GM19239 (cell line): ENCODE measurements at places on chromosomes 16 and 17.

DNA sequence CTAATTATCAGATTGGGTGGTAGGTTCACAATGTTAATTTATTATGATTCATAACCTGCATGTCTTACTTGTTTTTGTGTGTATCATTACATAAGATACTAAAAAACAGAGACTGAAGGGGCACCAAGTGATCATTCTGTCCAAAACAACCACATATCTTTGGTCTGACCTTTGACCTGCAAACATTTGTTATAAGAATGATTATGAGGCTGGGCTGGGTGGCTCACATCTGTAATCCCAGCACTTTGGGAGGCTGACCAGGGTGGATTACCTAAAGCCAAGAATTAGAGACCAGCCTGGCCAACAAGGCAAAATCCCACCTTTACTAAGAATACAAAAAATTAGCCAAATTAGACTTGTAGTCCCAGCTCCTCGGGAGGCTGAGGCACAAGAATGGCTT, 116.4 kb downstream of the SPAG9 start:
- no peak for DNase-seq

- no peak for DNase-seq
These were observed 80.8 kb downstream of the CYLD start for GRCh38 chr16:50822671-50823070.

GRCh38 chr16:56910654-56911539, 21.0 kb upstream of the HERPUD1 start:
- DNase-seq: no peak

- peak; percentile 84 for DNase-seq
These were observed at the start of gene RNF157 for GRCh38 chr17:76240461-76241203. Gene RNF157 (minus strand): TSS chr17:76240493. CDS start chr17:76240240, 253 bp downstream.

- no peak for DNase-seq
These were observed at the start of gene GSDMA for GRCh38 chr17:39962642-39963220. Gene GSDMA (plus strand): TSS chr17:39963004. CDS start chr17:39965688, 2,684 bp downstream.

DNA sequence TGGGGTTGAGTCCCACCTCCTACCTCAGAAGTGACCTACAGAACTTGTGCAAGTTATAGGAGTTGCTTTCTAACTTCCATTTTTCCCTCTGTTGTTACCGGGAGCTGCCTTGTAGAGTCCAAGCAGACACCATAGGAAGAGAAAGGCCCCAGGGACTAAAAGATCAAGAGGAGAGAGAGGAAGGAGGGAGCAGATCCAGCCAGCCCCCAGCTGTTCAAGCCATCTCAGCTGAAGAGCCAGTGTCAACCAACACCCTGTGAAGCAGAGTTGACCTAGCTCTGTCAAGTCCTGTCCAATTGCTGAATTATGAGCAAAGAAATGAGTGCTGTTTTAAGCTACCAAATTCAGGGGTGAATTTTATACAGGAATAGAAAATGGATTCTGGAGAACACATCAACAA, 34.9 kb upstream of the CACNG4 start:
- DNase-seq: no peak

DNA sequence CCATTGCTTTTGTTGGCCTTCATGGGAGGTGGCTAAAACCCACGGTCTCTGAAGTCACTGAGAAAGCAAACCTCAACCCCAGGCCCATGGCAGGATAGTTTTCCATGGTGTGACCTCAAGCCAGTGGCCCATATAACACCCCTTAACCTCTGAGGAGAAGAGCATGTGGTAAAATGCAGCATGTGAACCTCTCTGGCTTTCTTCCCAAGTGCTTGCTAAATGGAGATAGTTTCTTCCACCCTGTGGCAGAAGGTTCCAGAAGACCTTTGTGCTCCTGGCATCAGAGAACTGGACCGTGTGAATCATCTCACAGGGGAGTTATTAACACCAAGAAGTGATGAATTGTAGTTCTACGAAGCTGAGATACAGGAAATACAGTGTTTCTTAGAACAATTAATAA, 47.3 kb downstream of the MYOCD start:
- DNase-seq: no peak

- no peak for DNase-seq
These were observed 23.6 kb downstream of the SDR42E1 start for GRCh38 chr16:81987706-81988105.

- no peak for DNase-seq
These were observed 3.5 kb downstream of the KDM6B start for GRCh38 chr17:7837408-7838088.

DNA sequence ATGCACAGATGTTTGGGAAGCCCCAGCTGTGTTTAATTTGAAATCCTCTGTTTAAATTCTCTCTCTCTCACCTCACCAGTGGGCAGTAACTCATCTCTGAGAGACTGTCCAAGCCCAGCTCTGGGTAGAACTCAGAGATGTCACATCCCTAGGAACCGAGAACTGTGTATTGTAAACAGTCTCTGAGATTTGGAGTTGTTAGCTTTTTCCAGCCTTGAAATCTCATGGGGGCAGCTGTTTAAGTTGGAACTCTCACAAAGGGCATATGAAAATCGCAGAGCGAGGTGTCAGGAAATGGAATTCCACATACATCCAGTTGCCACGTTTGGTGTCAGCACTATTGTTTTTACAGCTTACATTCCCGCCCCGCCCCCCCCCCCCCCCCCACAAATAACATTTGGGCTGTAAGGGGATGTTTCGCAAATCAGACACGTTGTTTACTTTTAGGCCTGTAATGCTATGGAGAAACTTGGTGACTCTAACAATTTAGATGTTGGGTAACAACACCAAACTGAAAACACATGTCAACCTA, 34.3 kb downstream of the VPS35L start:
- DNase-seq: no peak

GRCh38 chr17:39166437-39167335, 725 bp upstream of the ARL5C start:
- no peak for DNase-seq

GRCh38 chr16:55571-56136, 2.0 kb downstream of the SNRNP25 start:
- DNase-seq: no peak

DNA sequence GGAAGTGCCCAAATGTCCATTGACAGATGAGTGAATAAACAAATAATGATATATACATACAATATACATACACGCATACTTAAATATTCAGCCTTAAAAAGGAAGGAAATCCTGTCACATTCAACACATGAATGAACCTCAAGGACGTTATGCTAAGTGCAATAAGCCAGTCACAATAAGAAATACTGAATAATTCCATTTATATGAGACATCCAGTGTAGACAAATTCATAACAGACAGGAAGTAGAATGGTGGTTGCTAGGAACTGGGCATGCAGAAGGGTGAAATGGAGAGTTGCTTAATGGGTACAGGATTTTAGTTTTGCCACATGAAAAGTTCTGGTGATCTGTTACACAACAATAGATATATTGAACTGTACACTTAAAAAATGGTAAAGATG, 8.8 kb upstream of the ITGB4 start:
- DNase-seq: no peak

DNA sequence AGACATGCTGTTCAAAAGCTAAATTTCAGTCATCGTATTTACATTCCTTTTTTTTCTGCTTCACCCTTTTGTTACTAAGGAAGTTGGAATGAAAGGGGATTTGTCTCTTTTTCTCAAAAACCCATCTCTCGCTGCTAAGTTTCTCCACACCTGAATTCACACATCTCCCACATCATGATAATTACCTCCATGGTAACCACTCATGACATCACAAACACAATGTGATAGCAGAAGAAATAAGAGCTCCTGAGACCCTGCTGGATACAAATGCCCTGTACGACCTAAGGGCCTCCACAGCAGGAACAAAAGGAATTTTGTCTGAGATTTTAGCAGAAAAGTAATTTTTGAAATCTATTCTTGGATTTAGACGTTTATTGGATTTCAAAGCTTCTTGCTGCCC, 82.6 kb upstream of the GNAO1 start:
- DNase-seq: no peak

GRCh38 chr17:42681976-42682721, at the start of gene CNTNAP1:
Gene CNTNAP1 (plus strand): TSS chr17:42682531. CDS start chr17:42682830, 299 bp downstream.
- DNase-seq: no peak

GRCh38 chr17:68910251-68910705, 44.9 kb downstream of the ABCA8 start:
- DNase-seq: no peak

GRCh38 chr17:77356109-77356689, 215.4 kb downstream of the SEC14L1 start:
- no peak for DNase-seq

- no peak for DNase-seq
These were observed 329.6 kb downstream of the CPPED1 start for GRCh38 chr16:12474047-12474446.

DNA sequence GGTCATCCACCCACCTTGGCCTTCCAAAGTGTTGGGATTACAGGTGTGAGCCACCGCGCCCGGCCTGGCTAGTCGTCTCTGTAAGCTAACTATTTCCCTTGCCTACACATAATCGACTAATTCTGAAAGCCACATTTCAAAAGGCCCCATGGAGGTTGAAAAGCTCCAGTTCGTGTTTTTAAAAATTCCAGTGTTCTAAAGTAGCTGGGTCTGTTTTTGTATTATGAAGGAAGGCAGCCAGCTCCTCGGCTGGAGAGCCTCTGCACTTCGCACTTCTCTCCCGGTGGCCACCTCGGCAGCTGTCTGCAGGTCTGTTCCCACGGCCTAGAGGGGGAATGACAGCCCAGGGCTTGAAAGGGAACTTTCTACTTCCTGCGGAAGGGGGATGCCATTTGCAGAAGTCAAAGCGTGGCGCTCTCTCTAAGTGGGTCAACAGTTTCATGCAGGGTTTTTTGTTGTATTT, 16.9 kb downstream of the HASPIN start:
- no peak for DNase-seq

DNA sequence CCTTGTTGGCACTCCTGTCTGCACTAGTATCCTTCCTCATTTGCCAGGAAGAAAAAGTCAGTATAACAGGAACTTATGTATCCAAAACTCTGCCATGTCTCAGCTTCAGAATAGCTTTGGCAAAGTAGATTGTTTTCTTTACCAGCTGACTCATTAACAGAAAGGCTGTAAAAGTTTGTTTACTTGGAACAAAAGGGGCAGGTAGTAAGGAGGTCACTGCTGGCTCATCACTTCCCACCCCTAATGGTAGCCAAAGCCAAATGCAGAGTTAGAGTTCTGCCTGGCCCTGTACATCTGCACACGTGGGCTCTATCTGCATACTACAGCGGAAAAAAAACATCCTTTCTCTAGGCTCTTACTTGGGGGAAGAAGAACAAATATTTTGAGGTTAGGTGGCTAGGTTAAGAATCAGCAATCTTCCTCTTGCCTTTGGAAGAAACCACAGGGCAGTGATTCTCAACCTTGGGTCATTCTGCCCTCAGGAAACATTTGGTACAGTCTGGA, 90.9 kb upstream of the BCAR1 start:
- DNase-seq: no peak

- no peak for DNase-seq
These were observed 8.1 kb downstream of the CD300LG start for GRCh38 chr17:43855061-43855460.

DNA sequence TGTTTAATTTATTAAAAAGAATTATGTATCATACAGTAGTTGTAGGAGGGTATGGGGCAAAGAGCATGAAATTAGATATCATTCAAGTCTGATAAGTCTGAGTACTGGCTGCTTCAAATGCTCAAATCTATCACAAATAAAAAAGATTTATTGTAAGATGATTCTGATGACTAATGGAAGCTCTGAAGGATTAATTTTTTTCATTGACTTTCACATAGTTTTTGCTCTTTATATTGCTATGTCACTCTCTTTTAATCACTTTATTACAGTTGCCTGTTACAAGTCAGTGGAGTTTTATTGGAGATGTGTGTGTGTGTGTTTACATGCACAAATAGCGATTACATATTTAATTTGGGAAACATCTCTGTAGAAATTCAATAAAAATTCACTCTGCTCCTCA, 15.0 kb downstream of the MAP2K4 start:
- no peak for DNase-seq

DNA sequence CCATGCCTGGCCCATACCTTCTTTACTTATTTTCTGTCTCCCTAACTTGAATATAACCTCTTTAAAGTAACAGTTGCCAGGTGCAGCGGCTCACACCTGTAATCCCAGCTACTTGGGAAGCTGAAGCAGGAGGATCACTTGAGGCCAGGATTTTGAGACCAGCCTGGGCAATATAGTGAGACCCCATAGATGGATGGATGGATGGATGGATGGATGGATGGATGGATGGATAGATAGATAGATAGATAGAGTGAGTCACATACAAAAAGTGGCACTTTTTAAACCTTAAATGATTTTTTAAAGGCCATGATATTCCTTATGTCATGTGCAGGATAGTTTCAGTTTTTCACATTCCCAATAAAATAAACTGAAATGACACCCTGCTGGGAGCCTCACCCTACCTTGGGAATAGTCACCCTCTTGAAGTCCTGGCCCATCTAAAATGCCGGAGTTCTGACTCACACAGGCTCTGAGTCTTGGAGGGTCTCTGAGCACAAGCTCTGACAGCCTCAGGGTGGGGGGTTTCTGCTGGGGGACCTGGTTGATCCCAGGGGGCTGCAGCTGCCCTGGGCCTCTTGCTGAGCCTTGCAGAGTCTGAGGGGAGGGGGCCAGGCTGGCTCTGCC, 26.2 kb downstream of the CPNE2 start:
- DNase-seq: no peak

GRCh38 chr16:57318240-57318970, 33.9 kb upstream of the PLLP start:
- DNase-seq: no peak

DNA sequence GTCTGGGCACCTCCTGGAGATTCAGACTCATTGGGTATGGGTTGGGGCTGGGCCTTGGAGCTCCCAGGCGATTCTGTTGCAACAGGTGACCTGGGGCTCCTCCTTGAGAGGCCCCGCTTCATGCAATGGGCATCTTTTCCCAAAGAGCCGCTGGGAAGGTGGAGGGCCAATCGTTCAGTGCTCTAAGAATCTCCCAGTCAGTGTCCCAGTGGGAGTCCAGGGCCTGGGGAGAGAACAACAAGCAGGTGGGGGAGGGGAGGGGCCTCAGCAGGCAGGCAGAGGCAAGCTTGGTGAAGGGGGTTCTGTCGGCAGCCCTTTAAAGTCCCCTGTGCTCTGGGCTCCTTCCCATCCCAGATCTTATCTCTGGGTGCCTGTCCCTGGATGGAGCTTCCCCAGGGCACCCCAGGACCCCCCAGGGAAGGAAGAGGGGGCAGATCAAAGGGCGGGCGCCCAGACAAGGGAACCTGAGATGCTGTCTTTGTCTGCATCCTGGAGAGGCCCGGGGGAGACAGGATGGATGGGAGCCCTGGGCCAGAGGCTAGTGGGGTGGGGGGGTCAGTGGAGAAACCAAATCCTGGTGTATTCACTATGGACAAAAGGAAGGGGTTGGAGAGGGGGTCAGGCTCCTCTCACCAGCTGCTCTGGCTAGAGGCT, 30.5 kb upstream of the NXPH3 start:
- no peak for DNase-seq

DNA sequence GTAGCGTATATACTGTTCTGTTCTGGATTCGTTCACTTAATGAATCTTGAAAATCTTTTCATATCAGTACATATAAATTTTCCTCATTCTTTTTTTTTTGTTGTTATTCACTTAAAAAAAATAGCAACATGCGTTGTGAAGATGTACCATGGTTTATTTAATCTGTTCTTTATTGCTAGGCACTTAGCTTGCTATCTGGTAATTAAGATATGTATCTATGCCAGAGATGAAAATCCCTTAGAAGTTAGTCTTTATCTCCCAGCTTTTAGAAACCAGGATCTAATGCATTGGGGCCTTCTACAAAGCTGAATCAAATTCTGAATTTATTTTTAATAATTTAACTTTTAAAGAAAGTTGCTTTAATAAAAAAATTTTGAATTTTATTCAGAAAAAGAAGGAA, 13.0 kb upstream of the DNAJA2 start:
- DNase-seq: no peak
